Cardiac ventricle fibroblast (primary cell): ENCODE measurements at places on chromosomes 2 and 18. TPM values are rescaled to one million over a fixed set of nuclear protein-coding genes. Genes with fewer than 3 reads are reported as not detected.

REG3A gene
- not detected in 2 replicates for total RNA-seq

LBX2 gene
- total RNA-seq = 3.2 TPM in 2 replicates

FAM237A gene
- not detected in 2 replicates for total RNA-seq

FNDC4 gene
- 30.8 and 42.8 TPM in 2 replicates for total RNA-seq

LYG1 gene
- total RNA-seq = not detected in 2 replicates

TSPYL6 gene
- not detected in 2 replicates for total RNA-seq

FAM124B gene
- total RNA-seq = 0.39 and 0.56 TPM in 2 replicates

POMC gene
- total RNA-seq = 2.1 and 5.2 TPM in 2 replicates

RAX gene
- total RNA-seq = not detected in 2 replicates

REG1B gene
- total RNA-seq = not detected in 2 replicates

PLCL1 gene
- total RNA-seq = 15.5 and 16.7 TPM in 2 replicates

UGT1A3 gene
- not detected in 2 replicates for total RNA-seq

ADCYAP1 gene
- total RNA-seq = 1.7 TPM in 1 of 2 replicates, not detected in the other

MALT1 gene
- 7.2 and 9.3 TPM in 2 replicates for total RNA-seq

ZNF236 gene
- total RNA-seq = 6.7 and 10.2 TPM in 2 replicates

ASB18 gene
- total RNA-seq = not detected in 2 replicates

MZT2A gene
- 94.3 and 96.1 TPM in 2 replicates for total RNA-seq

FOXD4L1 gene
- total RNA-seq = 0.15 TPM in 1 of 2 replicates, not detected in the other

CYP26B1 gene
- 11.0 and 12.7 TPM in 2 replicates for total RNA-seq

SLC11A1 gene
- total RNA-seq = not detected in 2 replicates

CGREF1 gene
- 9.6 and 12.3 TPM in 2 replicates for total RNA-seq

ACMSD gene
- not detected in 2 replicates for total RNA-seq

GAREM1 gene
- 15.7 and 21.8 TPM in 2 replicates for total RNA-seq

ZNF804A gene
- total RNA-seq = not detected in 2 replicates

CAPN14 gene
- total RNA-seq = not detected in 2 replicates

DSG1 gene
- not detected in 2 replicates for total RNA-seq

SCG2 gene
- total RNA-seq = 25.9 and 26.6 TPM in 2 replicates

DUSP11 gene
- 30.2 and 30.9 TPM in 2 replicates for total RNA-seq

SMPD4 gene
- total RNA-seq = 24.1 and 24.4 TPM in 2 replicates

GKN2 gene
- total RNA-seq = not detected in 2 replicates

KYNU gene
- 0.25 and 2.5 TPM in 2 replicates for total RNA-seq

UBE2E3 gene
- 97.0 and 109 TPM in 2 replicates for total RNA-seq

RGPD4 gene
- not detected in 2 replicates for total RNA-seq

UGP2 gene
- 82.0 and 125 TPM in 2 replicates for total RNA-seq

MAPRE2 gene
- total RNA-seq = 18.3 and 30.1 TPM in 2 replicates

NCKAP5 gene
- not detected in 2 replicates for total RNA-seq

DLX1 gene
- 0.12 TPM in 1 of 2 replicates, not detected in the other for total RNA-seq

SEMA4C gene
- 20.3 and 26.8 TPM in 2 replicates for total RNA-seq

RFTN2 gene
- 16.2 and 18.1 TPM in 2 replicates for total RNA-seq
